ENCODE measurements at places on chromosomes 12 and 14.

GRCh38 chr12:57833672-57834071, 12.9 kb downstream of the CTDSP2 start:
- DNase-seq: no peak

DNA sequence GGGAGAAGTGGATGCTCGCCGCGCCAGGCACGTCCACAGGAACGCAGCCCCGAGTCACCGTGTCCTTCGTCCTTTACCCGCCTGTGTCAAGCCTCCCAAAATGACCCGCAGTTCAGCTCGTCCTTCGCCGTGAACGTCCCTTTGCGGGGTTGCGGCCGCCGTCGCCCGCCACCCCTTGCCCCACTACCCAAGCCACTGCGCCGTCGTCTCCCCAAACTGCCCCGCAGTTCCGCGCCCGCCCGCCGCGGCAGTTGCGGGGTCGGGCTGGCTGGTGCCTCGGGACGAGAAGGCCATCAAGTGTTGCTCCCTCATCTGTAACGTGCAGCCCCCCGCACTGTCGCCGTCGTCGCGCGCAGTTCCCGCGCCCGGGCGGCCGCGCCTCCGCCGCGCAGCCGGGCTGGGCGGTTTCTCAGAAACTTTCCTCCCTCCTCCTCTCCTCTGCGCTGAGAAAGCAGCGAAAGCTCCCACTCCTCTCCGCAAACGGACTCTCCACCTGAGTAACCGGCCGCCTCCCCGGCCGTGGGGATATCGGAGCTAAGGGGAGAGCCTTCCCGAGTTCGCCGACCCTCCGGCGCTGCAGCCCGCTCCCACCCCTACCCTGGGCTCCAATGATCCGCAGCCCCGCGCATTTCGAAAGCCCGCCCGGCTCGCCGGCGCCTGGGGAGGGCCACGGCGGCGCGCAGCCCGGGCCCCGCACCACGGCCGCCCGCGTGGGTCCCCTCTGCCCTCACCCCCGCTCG, 6.7 kb downstream of the CDKN1B start:
- peak; percentile 63 for DNase-seq

DNA sequence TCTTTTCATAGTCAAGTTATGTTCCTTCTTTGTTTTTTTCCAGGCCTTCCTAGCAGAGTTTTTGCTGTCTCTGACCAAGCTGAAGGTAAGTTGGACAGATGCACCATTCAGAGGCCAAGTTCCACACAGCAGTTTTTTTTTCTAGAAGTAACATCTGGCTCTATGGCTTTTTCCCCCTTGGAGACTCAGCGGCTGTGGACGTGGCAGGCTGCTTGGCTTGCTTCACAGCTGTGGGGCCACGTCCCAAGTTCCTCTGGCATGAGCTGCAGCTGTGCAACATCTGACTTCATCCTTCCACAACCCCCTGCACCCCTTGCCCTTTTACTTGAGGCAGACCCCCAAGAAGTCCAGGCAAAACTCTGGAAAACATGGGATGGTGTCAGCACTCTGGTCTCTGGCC, 24.2 kb upstream of the RHOJ start:
- DNase-seq: no peak

GRCh38 chr14:77141214-77142004, at the start of gene ZDHHC22:
TSS of gene ZDHHC22 (minus strand) at chr14:77141791. CDS start at chr14:77139738, 2,053 bp downstream.
- DNase-seq: peak; percentile 31

DNA sequence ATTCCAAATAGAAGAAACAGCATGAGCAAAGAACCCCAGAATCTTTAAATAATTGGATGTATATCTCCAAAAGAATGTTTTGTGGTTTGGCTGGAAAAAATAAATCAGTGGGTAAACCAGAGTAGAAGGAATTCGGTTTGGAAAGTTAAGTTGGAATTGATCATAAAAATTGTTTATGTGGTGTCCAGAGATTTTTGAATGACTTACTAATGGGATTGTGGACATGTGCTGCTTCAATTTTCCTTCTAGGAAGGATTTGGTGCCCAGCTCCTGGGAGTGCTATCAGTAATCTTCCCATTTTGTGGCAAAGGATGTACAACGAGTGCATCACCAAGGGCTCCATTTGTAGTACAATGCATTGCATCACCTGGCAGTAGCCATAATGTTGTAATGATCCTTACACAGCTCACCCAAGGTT, 224.8 kb downstream of the SLC16A7 start:
- no peak for DNase-seq

DNA sequence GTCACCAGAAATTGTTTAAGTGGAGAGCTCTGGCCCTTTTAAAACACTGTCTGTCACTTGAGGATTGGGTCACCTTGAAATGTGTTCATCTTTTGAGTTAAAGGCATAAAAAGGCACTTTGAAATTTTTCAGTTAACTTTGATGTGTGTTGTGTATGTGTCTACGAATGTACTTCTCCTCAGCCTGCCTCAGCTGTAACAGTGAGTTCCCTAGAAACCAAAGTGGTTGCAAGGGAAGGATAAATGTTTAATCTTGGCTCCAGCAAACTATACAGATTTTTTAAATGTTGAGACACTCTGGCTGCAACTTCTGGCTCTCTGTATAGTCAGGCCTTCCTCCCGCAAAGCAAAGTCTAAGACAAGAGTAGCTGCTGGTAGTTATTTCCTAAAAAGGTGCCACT, 8.3 kb downstream of the DERA start:
- DNase-seq: no peak

DNA sequence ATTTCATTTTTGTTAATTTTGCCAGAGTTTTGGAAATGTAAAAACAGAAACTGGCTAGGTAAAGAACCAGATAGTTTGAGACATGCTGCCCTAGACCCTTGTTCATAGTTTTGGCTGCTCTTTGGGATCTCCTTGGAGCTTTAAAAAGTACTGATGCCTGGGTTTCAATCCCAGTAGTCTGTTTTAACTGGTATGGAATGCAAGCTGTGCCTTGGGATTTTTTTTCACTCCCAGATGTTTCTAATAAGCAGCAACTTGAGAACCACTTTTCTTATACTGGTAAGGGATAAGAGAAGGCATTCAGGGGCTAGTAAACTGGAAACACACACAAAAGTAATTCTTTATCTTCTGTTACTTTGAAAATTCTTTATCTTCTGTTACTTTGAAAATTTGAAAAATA, 18.8 kb downstream of the SLC35F4 start:
- no peak for DNase-seq

DNA sequence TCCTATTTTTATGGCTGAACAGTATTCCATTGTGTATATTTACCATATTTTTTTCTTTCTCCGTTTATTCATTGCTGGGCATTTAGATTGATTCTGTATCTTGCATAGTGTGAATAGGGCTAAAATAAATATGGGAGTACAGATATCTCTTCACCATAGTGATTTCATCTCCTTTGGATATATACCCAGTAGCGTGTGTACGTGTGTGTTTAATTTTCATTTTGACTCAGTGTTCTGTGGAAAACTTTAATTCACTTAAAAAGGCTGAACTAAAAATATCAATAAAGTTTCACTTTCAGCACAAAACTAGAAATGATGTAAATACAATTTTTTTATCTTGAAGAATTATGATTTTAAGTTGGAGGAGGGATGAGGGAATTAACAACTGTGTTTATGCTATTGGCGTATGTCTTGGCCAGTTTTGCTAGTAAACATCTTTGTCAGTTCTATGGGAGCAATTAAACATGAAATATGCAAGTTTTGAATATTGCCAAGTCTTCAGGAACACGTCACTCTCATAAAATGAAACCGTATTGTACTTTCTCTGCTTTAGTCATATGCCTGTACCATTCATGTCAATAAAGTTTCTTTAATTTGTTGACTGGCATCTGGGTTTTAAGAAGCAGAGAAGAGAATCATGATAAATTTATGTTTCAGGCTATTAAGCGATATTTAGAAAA, 99.8 kb downstream of the PTGER2 start:
- DNase-seq: no peak

DNA sequence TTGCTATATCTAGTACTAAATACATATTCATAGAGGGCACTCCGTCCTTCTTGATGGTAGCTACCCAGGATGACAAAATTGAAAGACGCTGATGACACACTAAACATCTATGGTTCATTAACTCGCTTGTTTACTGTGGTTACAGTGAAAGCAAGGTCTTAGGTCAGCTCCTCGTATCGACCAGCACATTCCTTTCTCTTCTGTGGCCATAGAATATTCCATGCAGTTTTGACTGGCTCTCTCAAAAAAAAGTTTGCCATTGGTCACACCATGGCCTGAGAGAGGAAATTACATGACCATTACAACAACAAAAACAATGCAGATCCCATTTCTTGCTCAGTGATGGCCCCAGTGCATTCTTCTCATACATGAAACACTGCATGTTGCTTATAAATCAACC, 411.4 kb upstream of the SOX5 start:
- DNase-seq: peak; percentile 73

GRCh38 chr14:56119201-56119981, 1.2 kb downstream of the PELI2 start:
- DNase-seq: peak; percentile 42

- no peak for DNase-seq
Observed at GRCh38 chr12:100539202-100539601, 34.3 kb upstream of the GAS2L3 start.

DNA sequence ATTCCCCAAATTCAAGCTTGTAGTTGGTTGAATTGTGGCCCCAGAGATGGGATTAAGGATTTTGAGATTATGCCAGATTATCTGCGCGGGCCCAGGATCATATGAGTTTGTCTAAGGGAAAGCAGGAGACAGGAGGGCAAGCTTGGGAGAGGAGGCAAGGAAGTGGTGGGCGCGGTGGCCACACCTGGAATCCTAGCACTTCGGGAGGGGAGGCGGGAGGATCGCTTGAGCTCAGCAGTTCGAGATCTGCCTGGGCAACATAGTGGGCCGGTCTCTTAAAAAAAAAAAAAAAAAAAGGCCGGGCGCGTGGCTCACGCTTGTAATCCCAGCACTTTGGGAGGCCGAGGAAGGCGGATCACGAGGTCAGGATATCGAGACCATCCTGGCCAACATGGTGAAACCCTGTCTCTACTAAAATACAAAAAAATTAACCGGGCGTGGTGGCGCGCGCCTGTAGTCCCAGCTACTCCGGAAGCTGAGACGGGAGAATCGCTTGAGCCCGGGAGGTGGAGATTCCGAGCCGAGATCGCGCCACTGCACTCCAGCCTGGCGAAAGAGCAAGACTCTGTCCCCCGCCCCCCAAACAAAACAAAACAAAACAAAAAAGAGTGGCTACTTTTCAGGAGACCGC, 881 bp upstream of the PUS1 start:
- DNase-seq: no peak

DNA sequence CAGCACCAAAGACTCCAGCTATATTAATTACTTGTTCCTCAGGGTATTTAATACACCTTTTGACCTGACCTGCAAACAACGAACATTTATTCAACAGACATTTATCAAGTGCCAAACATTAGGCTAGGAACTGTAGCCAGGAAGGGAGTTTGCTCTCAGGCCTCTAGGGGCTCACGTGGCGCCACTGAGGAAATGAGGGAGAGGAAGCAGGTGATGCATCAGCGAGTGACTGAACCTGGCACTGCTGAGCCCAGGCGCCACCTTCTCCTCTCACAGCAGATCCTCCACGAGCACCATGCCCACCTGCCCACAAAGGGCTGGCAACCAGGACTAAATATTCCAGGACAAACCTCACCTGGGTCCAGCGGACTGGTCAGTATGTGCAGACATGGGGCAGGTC, 50.2 kb downstream of the SETD3 start:
- DNase-seq: no peak

GRCh38 chr14:53927171-53927570, 29.5 kb downstream of the BMP4 start:
- no peak for DNase-seq

GRCh38 chr14:21923820-21924219, 250.2 kb upstream of the OR4E1 start:
- DNase-seq: no peak

- DNase-seq: no peak
Observed at GRCh38 chr12:52125476-52125900, 46.0 kb downstream of the SMIM41 start.

DNA sequence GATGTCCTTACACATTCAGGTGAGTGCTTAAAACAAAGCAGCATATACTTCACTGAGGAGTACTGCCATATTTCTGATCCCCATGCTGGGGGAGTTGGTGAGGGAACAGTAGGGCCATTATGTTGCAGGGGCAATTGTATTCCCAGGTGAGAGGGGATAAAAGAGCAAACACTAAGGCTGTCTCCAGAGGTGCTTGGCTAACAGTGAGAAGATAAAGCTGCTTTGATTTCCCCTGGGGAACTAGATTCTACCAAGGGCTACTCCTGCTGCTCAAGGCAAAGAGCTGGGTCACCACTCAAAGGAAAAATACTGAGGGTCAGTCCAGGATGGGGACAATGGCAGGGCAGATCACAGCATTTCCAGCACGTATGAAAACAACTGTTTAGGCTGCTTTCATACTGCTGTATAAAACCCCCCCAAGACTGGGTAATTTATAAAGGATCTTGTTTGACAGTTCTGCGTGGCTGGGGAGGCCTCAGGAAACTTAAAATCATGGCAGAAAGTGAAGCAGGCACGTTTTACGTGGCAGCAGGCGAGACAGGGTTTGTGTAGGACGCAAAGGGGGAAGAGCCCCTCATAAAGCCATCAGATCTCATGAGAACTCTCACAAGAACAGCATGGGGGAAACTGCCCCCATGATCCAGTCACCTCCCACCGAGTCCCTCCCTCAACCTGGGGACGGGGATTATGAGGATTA, 47.8 kb upstream of the OR5AU1 start:
- DNase-seq: no peak

DNA sequence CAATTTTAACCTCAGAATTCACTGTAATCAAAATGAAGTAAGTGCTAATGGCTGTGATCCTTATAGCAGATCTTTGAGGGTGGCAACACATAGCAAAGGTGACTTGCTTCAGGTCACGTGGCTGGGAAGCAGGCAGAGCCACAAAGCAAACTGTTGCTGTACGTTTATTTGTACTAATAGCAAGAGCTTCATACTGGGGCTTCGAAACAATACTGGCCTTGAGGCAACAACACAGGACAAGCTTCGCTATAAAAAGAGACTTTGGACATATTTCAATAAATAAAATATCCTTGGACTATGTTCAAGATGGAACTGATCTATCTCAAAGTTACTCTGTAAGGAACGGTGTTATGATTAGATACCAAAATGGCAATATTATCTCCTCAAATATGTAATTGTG, 44.6 kb downstream of the MSRB3 start:
- DNase-seq: no peak

DNA sequence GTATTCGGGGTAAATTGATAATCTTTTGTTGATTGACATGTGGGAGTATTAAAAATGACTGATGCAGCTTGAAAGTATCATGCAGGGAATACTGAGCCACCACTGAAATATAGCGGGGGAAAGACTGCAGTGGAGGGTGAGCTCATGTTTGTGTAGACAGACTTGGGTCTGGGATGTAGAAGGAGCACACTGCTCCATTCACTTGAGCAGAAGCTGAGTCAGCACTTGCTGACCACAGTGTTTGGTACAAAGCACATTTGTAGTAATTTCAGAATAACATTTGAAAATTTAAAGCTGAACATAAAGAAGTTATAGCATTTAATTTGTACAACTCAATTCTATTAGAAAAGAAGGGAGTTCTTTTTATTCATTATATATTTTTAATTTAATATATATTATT, 304.3 kb upstream of the PRICKLE1 start:
- DNase-seq: no peak

- DNase-seq: no peak
Observed at GRCh38 chr12:131448254-131448795, 262.6 kb upstream of the SFSWAP start.

Measured in Caki2 (cell line).